ENCODE measurements at places on chromosomes 7 and 10.
A peak's percentile ranks its signal among the peaks of the same experiment; 100 is the strongest.

- no peak for DNase-seq
These were observed 96.3 kb downstream of the ELMO1 start for GRCh38 chr7:37352251-37352880.

DNA sequence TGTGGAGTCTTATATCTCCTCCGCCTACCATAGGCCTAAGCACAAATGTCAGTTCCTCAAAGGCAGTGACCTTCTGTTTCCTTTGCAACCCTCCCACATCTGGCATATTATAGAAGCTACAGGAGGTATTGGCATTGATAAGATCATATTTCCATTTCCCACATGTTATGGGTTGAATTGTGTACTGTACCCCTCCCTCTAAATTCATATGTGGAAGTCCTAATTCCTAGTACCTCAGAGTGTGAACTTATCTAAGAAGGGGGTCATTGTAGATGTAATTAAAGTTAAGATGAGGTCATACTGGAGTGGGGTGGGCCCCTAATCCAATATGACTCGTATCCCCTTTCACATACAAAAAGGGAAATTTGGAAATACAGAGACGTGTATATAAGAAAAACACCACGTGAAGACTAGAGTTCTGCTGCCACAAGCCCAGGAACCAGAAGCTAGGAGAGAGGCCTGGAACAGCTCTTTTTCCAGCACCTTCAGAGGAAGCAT lies 6.1 kb upstream of the LAMB4 start:
- DNase-seq: no peak

DNA sequence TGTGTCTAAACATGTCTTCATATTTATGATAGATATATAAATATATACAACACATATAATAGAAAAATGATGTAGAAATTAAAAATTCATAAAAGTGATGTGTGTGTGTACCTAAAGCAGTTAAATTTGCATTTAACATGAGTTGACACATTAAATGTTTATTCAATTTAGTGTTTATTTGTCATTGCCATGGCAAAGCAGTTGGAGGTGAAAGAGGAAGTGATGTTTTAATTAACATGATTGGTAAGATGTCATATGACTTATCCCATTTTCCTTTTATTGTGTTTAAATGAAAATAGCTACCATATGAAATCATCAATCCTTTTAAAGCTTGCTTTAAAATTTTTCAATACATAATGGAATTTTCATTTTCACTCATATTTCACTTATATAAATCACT lies 452.6 kb downstream of the SUGCT start:
- no peak for DNase-seq

- DNase-seq: no peak
These were observed 10.4 kb downstream of the ABLIM1 start for GRCh38 chr10:114647545-114648138.

DNA sequence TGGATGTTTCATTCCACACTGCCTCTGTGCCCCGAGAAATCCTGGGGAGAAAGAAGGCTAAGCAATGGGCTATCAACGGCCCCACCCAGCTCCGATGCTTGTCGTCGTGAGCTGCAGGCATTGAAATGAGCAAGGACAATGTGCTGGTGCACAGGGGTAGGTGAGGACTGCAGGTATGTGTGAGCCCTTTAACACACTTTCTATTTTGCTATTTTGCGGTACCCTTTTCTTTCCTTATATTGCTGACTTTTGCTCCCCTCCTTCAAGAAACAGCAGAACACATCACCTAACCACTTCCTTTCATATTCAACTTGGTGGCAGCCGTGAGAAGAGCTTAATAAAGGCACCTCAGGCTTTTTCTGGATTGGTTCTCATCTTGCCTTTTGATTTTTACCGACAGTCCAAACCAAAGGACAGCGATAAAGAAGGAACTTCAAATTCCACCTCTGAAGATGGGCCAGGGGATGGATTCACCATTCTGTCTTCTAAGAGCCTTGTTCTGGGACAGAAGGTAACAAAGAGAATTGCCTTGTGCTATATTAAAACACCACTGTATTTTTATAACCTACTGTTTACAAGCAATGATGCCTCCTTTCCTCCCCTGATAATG lies 39.2 kb downstream of the AIFM2 start:
- no peak for DNase-seq

DNA sequence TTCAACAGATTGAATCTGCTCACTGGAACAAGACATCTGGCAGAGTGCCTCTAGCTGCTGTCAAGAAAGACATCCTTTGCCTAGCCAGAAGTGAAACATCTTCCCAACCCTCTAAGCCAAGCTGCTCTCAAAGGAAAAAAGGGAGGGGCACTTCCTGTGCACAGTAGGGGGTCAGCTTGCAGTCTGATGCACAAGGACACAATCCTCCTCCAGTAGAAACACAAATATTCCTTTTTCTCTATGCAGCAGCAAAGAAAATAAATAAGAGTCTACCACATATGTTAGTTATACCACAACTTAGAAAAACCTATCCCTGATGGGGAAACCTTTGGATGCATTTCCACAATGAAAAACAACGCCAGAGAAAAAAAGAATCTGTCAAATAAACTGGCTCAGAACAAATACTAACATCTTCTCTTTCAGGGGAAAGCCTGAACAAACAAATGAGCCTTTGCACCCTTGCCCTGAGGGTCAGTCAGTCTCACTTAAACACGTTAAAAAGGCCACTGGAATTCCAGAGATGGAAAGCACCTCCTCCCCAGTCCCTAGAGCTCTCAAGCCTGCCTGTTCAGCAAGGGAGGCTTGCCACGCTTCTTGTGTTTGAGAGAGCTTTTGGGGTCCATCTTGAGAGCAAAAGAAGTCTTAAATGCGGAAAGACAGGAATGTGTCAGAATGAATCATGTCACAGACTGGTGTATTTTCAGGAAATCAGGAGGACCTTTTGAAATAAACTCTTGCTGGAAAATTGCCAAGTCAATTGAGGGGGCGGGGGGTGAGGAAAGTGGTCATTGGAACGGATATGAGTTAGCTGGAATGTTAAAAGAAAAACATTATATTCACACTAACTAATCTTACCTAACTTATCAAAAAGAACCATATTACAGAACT lies 7.5 kb downstream of the LAMB1 start:
- DNase-seq: no peak

- DNase-seq: no peak
These were observed 179.3 kb downstream of the PFKFB3 start for GRCh38 chr10:6382081-6382480.

DNA sequence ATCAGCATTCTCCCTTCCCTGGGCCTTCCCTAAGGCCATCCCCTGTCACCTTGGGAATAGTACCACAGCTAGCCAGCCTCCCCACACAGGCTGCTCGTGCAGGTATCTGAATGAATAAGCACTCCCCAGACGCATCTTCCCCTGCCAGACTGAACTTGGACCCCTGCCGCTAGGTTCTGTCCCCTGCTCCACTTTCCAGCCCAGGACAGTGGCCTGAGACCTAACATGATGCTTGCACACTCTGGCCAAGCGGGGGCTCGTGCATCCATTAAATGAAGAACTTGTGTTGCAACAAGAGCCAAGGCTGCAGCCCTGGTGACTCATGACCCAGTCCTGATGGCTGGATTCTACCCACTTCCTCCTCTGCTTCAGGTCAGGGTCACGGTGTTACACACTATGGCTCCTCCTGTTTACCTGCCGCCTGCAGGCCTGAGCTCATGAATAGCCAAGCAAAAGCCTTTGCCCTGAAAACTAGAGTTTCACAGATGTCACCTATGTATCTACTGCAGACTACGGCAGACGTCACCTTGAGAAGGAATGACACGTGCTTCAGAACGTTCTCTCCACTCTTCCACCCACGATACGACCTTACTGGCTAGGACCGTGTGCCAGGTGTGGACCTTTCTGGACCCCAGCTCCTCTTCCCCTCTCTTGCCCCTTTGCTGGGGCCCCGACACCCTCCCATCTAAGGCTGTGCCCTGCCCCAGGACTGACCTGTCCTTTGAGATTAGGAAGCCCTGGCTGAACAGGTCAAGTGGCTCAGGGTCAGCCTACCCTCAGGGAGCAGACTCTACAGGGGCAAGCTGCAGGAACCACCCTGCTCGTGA lies 6.5 kb downstream of the ASB13 start:
- DNase-seq: peak; percentile 76

- DNase-seq: no peak
These were observed 344.9 kb upstream of the CHRM2 start for GRCh38 chr7:136523571-136523970.

DNA sequence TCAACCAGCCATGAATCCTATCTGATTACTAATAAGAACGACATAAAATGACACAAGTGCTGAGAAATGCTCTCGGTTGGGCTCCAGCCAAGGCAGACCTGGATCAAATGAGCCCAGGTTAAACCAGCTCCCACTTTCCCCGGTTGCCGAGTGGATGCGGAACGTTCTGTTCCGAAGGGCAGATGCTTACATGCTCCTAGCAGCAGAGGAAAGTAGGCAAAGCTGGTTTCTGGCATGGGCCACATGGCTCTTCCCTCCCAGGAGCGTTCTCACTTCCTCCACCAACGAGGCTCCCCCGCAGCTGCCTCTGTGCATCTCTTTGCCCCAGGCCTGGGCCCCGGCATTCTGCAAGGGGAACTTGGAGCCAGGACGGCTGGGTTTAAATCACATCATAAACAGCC lies 61.8 kb upstream of the SDK1 start:
- no peak for DNase-seq

DNA sequence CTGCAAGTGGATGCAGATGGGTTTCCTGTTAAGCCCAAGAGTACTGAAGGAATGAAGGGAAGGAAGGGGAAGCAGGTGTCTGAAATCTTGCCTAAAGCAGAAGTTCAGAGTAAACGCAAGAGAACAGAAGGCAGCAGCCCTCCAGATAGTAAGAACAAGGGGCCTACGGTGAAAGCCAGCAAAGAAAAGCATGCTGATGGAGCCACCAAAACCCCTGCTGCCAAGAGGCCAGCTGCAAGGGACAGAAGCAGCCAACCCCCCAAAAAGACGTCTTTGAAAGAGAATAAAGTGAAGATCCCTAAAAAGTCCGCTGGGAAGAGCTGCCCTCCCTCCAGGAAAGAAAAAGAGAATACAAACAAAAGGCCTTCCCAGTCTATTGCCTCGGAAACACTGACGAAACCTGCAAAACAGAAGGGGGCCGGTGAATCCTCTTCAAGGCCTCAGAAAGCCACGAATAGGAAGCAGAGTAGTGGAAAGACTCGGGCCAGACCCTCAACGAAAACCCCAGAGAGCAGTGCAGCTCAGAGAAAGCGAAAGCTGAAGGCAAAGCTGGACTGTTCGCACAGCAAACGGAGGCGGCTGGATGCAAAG lies 152.5 kb downstream of the LCOR start:
- no peak for DNase-seq

DNA sequence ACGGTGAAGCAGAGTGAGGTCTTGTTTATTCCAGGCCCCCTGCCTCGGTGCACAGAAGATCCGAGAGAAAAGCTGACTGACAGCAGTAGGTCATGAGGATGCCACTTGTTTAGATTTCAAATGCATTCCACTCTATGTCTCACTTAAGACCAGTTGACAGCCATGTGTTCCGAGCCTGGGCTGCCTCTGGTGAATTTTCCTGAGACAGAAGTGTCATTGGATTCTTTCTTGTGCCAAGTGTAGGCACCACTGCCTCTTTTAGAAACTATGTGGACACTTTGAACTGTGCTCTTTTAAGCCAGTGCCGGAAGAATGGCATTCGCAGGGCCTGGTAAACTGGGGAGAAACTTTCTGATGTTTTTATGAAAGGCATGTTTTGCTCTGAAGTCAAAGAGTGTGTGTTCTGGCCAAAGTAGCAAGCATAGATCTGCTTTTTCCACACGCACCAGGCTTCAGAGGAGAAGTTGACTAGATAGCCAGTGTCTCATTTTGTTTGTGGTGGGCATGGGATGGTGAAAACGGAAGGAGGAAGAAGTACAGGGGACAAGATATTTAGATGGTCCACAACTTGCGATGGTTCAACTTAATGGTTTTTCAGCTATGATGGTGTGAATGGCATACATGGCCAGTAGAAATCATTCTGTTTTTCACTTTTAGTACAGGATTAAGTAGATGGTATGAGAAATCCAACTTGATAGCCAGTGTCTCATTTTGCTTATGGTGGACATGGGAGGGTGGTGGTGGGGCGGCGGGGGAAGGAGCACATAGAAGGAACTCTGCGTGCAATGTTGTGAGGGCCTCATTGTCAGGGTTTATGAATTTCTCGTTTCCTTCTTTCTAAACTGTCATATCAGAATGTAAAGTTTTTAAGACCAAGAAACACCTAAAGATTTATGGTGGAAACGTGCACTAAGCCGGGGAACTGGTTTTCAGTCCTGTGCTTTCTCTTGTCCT lies 41.5 kb downstream of the CYP17A1 start:
- no peak for DNase-seq

DNA sequence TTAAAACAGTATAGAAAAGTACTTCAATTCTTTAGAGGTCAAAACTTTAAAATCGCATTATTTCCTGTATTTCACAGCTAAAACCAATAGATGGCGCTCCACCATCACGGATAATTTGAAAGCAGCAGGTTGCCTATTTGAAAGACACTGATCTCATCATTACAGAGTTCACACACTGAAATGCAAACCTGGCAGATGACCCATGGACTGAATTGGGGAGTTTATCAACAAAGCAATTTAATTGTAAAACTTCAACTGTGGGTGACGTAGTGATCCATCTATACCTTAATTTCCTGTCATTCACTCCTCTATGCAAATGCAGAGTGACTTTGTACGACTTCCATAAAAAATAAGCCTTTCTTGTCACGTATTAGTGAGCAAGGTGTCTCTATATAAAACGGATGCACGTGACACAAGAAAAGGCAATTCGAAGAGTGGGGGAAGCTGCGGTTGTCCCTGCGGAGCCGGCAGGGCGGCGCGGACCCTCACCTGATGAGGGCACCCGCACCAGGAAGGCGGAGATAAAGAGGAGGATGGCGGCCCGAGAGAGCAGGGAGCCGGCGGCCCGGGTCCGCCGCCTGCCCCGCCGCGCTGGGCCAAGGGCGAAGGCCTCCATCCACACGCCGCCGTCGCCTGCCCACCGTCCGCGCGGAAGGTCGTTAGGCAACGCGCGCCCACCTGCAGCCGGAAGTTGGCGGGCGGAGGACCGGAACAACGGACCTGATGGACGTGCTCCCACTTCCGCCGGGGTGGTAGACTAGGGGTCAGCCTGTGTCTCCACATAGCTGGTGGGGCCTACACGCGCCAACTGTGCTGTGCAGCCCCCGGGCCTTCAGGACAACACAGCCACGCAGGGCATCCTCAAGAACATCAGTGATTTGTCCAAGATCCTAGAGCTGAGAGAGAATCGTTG lies at the start of gene ZPBP:
TSS of gene ZPBP (minus strand) at position 668 of the 913 bp plus-strand sequence. CDS start at position 616, 52 bp downstream.
- DNase-seq: peak; percentile 70

GRCh38 chr10:121792198-121792597 lies 135.6 kb downstream of the ATE1 start:
- no peak for DNase-seq

DNA sequence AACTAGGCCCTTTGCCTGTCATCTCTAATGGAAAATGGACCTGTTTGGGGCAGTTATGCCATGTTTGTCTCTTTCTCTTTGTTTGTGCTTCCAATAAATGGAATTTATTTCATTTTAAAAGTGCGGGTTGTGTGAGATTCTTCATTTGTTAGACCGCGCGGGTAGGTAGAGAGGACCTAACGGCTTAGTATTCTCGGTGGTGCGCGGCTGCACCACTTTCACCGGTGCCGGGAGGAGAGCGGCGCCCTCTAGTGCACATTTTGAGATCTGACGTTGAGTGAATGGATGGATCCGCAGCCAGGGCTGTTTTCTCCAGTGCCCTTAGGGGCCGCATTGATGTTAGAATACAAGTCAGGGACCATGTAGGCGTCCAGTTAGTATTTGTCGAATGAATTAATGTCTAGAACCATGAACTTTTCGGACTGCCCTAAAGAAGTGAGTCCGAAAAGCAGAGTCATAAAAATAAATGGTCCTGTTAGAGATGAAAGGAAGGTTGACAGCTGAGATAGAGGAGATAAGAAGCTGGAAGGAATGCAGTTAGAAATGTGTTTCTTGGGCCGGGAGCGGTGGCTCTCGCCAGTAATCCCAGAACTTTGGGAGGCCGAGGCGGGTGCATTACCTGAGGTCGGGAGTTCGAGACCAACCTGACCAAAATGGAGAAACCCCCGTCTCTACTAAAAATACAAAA lies 29.3 kb upstream of the GIMAP8 start:
- DNase-seq: peak; percentile 84
